ENCODE measurements at places on chromosomes 2 and 18. TPM values are rescaled to one million over a fixed set of nuclear protein-coding genes. Genes with fewer than 3 reads are reported as not detected.

Gene HOXD8
- total RNA-seq, result 1.7 TPM

Gene FAM124B
- total RNA-seq, result 1.2 TPM

Gene SCYGR5
- not detected for total RNA-seq

Gene SIX3
- total RNA-seq, result not detected

Gene MYO7B
- 125 TPM for total RNA-seq

Gene RUFY4
- total RNA-seq, result 0.17 TPM

Gene CCDC150
- 2.7 TPM for total RNA-seq

Gene GAREM1
- total RNA-seq, result 10.7 TPM

Gene TNFAIP6
- total RNA-seq, result 1.4 TPM

Gene FKBP1B
- 23.0 TPM for total RNA-seq

Gene LONRF2
- total RNA-seq, result 11.2 TPM

Gene UGT1A9
- total RNA-seq, result 1.3 TPM

Gene DCC
- not detected for total RNA-seq

Gene SERPINB11
- not detected for total RNA-seq

Gene FBLN7
- 2.9 TPM for total RNA-seq

Gene CAVIN2
- 138 TPM for total RNA-seq

Gene RIT2
- total RNA-seq, result not detected

Gene DNAJC5G
- not detected for total RNA-seq

Gene ANKRD30B
- total RNA-seq, result not detected

Gene CUL3
- 73.7 TPM for total RNA-seq

Gene CYP27A1
- 20.4 TPM for total RNA-seq

Gene RPRM
- not detected for total RNA-seq

Gene MAP2
- total RNA-seq, result 43.9 TPM

Gene DPP4
- 28.1 TPM for total RNA-seq

Gene DSG2
- 103 TPM for total RNA-seq

Gene SAG
- not detected for total RNA-seq

Gene EVA1A
- total RNA-seq, result 0.43 TPM

Gene RAD51AP2
- not detected for total RNA-seq

All from mucosa of gallbladder (tissue), 1 donor.